HT-29 (cell line): ENCODE measurements at places on chromosomes 16 and 17.
A peak's percentile ranks its signal among the peaks of the same experiment; 100 is the strongest.

DNA sequence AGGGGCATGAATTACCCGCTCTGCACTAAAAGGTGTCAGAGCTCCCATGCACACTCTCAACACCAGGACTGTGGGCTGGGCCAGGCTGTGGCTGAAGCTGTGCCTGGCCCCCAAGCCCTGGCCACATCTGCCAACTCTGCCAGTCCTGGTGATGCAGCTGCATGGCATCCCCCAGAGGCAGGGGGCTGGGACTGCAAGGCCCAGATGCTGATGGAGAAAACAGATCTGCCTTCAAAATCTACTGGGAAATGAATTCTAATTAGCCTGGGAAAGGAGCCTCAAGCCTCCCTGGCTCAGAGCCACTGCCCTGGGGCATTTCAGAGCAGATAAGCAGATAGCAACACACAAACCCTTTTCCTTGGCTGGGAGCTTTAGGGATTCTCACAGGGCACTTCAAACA is 3.4 kb downstream of the CHST6 start:
- peak; percentile 36 for DNase-seq

DNA sequence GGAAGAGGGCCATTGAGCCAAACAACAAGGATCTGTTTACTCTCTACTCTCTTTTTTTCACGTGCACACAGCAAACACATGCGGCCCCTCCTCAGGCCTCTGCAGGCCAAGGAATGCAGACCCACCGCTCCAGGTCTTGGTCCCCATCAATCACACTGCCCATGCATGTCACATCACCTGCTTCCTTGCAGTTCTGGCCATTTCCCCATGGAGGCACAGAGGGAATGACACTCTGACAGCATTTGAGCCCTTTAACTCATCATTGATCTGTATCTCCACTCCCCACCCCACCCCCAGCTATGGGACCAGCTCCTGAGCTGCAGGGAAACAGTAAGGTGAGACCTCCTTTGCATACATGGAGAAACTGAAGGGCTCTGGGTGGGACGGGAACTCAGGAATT is 45.9 kb upstream of the MEIOC start:
- DNase-seq: no peak

DNA sequence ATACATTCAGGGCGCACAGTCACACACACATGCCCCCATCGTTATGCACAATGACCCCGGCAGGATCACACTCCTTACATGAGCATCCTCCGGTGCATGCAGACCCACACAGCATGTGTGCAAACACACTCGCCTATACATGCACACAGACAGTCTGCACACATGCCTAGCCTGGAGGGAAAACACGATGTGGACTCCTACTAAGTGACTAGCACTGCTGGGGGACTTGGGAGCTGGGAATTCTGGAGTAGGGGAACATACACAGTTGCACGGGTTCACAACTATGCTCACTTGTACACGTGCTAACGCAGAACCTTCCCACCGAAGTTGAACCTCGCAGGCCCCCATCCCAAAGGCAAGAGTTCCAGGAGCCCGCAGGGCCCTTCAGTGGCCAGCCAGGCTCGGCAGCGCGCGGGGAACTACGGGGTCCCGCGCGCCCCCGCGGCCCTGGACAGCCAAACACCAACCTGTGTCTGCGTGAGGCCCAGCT is 2.0 kb downstream of the DLX3 start:
- no peak for DNase-seq

DNA sequence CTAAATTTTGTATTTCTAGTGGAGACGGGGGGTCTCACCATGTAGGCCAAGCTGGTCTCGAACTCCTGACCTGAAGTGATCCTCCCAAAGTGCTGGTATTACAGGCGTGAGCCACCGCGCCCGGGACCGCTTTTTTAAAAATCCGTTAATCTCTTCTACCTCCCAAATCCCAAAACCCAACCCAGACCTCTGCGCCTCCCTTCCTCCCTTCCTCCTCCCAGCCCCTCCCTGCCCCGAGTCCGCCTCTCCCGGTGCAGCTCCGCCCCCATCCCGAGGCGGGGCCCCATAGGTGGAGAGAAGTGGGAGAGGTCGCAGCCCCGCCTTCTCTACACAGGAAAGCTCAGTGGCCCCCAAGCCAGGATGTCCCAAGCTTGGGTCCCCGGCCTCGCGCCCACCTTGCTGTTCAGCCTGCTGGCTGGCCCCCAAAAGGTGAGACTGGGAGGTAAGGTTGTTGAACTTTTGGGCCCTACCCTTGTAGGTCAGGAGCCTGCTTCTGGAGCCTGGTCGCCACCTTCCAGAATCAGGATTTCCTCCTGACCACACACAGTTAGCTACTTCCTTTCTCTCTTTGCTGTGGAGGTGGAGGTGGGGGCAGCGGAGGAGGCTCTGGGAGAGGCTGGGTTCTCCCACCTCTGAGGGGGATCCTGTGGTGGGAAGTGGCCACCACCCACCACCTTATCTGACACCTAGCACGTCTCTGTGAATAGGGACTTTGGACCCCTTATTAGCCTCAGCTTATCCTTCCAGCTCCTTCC is at the start of gene TMEM92:
TSS of gene TMEM92 (plus strand) at position 325 of the 755 bp plus-strand sequence. CDS start at position 361, 36 bp downstream.
- DNase-seq: peak; percentile 66

- DNase-seq: no peak
These were observed 4.3 kb downstream of the YBX2 start for GRCh38 chr17:7290166-7290565.

DNA sequence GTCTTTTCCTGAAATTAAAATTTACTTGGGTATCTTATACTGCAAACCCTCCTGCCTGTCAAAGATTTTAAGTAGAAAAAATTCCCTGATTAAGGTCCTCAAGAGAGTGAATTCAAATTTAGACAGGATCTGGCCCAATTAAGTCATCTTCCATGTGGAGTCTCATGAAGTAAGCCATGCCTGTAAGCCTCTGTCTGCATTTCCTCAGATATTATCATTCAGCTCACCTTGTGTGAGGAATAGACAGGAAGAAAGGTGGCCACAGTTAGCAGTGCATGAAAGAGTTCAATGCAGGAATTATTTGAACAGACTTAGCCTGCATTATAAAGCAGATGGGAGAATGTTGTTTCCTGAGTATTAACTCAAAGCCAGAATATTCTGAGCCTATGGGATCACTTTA is 174.7 kb downstream of the HS3ST3A1 start:
- no peak for DNase-seq

GRCh38 chr16:15776572-15776971 is 80.3 kb downstream of the MYH11 start:
- no peak for DNase-seq

DNA sequence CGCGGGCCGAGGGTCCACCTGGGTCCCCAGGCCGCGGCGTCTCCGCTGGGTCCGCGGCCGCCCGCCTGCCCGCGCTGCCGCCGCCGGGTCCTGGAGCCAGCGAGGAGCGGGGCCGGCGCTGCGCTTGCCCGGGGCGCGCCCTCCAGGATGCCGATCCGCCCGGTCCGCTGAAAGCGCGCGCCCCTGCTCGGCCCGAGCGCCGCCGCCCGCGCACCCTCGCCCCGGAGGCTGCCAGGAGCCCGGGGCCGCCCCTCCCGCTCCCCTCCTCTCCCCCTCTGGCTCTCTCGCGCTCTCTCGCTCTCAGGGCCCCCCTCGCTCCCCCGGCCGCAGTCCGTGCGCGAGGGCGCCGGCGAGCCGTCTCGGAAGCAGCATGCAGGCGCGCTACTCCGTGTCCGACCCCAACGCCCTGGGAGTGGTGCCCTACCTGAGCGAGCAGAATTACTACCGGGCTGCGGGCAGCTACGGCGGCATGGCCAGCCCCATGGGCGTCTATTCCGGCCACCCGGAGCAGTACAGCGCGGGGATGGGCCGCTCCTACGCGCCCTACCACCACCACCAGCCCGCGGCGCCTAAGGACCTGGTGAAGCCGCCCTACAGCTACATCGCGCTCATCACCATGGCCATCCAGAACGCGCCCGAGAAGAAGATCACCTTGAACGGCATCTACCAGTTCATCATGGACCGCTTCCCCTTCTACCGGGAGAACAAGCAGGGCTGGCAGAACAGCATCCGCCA is 504 bp downstream of the FOXC2 start:
- DNase-seq: no peak

DNA sequence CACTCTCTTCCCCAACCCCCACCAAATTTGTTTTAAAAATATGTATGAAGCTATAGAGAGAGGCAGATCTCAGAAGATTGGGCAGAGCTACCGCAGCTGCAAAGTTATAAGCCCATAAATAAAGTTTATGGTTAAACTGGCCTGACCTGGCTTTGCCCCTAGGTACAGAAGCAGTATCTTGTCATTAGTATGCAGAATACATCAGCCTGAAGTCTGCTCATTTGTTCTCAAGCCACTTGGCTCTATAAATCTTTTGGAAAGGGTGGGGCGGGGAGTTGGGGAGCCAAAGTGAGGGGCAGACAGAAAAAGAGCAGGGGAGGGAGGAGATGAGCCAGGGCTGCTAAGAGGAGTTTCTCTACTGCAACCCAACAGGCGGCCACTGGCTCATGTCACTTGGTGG is 113.2 kb downstream of the SOX9 start:
- peak; percentile 16 for DNase-seq

GRCh38 chr17:19306160-19307111 is 56.1 kb downstream of the B9D1 start:
- no peak for DNase-seq

DNA sequence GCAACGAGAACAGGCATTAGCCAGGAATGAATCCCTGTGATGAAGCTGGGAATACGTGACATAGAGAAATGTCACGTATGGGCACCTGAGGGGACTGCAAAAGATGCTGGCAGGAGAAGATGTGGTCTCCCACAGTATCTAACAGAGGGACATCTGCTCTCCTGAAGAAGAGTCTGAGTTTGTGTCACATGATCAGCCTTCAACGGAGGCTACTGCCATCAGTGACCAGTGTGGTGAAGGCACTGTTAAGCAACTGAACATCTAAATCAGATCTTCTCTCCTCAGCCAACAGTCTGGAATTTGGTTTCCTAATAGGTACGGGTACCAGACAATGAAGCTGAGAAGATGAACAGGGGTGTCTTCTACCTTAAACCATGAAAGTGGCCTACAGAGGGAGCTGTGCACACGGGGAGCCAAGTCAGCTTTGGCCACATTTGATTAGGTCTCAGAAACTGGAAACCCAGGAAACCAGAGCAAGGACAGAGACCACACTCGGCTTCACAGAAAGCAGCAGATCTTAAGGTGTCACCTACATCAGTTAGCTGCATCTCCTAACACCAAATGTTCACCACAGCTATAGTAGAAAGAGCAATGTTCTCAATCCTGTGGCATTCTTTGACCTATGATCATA is 41.8 kb downstream of the BRD7 start:
- peak; percentile 49 for DNase-seq

GRCh38 chr17:2708585-2709182 is 2.9 kb downstream of the CLUH start:
- DNase-seq: no peak

GRCh38 chr17:77382966-77383612 is 242.3 kb downstream of the SEC14L1 start:
- no peak for DNase-seq

DNA sequence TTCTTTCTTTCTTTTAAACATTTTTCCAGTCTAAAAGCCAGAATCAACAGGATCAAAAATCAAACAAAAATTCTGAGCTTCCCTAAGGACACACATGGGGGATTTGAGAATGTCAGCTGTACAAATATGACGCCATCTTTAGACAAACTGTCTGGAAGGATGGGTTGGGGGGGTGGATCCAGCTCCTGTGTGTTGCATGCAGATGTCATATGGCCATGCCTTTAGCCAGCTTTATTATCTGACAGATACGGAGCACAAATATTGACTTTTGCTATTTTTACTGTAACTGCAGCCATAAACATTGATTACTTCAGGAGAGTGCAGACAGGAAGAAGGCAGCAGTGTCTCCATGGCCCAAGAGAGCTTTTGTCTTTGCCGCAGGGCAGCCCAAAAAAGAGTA is 279.4 kb upstream of the ELAC2 start:
- DNase-seq: no peak

- DNase-seq: no peak
These were observed 50.4 kb downstream of the TRARG1 start for GRCh38 chr17:1329745-1330343.

DNA sequence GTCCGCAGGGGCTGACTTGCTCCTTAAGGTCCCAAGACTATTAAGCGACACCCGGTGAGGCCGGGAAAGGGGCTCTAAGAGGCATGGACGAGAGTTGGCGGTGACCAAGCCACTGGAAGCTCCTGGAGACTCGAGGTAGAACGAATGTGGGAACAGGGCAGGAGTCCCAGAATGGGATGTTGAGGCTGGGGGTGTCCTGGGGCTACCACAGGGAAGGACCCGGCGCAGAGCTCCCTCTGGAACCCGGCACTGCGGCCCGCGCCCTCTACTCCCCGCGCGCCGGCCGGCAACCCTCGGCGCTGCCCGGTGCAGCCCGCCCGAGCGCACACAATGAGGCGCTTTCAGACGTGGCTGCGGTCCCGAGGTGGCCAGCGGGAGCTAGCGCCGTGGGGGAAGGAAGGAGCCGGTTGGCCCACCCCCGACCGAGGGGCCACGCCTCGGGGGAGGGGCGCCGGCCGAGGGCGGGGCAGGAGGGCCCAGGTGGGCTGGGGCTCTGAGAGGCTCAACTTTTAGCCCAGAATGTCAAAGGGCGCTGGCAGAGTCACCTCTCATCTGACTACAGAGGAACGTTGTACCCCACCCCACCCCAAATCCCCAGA is at the start of gene CHST6:
TSS of gene CHST6 (minus strand) at position 366 of the 599 bp plus-strand sequence. CDS start 15,613 bp downstream, outside the sequence.
- no peak for DNase-seq
